ENCODE measurements at places on chromosomes 7 and 10.

GRCh38 chr7:119974972-119975371 is 298.0 kb upstream of the KCND2 start:
- no peaks in the 10 kb centered on the region for H3K27me3 ChIP-seq
- no peaks in the 10 kb centered on the region for H3K36me3 ChIP-seq
- no peak overlapping the region for H3K4me3 ChIP-seq
- H3K27ac ChIP-seq, result no peak overlapping the region

DNA sequence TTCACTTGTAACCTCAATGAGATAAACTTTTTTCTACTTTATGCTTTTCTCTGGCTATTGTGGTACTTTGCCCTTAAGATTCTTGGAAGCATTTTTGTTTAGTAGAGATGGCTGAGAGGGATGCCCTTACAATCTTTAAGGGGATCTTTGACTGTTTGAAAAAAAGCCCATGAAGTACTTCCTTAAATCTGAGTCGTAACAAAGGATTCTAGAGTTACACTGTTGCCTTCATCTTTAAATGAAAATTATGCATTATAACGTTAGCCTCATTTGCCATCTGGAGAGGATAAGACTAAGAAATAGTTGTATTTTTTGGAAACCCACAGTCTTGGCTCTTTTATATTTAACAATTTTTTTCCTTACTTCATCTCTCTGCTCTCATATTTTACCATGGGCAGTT is 37.8 kb upstream of the FZD1 start:
- no peak overlapping the region for H3K4me3 ChIP-seq
- no peak for DNase-seq
- no peaks in the 10 kb centered on the region for H3K4me1 ChIP-seq
- no peaks in the 10 kb centered on the region for H3K27me3 ChIP-seq
- H3K27ac ChIP-seq, result no peak overlapping the region

GRCh38 chr10:62457196-62457595 is 83.0 kb downstream of the ZNF365 start:
- H3K36me3 ChIP-seq, result no peaks in the 10 kb centered on the region
- H3K4me1 ChIP-seq, result no peaks in the 10 kb centered on the region
- H3K27me3 ChIP-seq, result no peaks in the 10 kb centered on the region
- H3K4me3 ChIP-seq, result no peak overlapping the region
- no peak for DNase-seq

GRCh38 chr7:5695727-5696345 is 85.6 kb downstream of the RNF216 start:
- no peaks in the 10 kb centered on the region for H3K36me3 ChIP-seq
- H3K4me3 ChIP-seq, result no peak overlapping the region
- H3K27me3 ChIP-seq, result no peaks in the 10 kb centered on the region
- DNase-seq, result peak; percentile 57
- H3K27ac ChIP-seq, result peak overlapping the region; percentile 81

- H3K27me3 ChIP-seq, result no peaks in the 10 kb centered on the region
- H3K4me1 ChIP-seq, result peaks cover 2% of the 10 kb centered on the region
- no peak for DNase-seq
- no peak overlapping the region for H3K27ac ChIP-seq
These were observed 133.8 kb downstream of the CNOT4 start for GRCh38 chr7:135375908-135376699.

- no peak for DNase-seq
- no peaks in the 10 kb centered on the region for H3K27me3 ChIP-seq
- no peaks in the 10 kb centered on the region for H3K4me1 ChIP-seq
- H3K36me3 ChIP-seq, result no peaks in the 10 kb centered on the region
These were observed 269.7 kb upstream of the HABP2 start for GRCh38 chr10:113283189-113283588.

GRCh38 chr7:82164813-82165212 is 278.8 kb downstream of the CACNA2D1 start:
- no peak overlapping the region for H3K4me3 ChIP-seq
- no peaks in the 10 kb centered on the region for H3K4me1 ChIP-seq
- H3K27ac ChIP-seq, result no peak overlapping the region
- no peaks in the 10 kb centered on the region for H3K27me3 ChIP-seq
- H3K36me3 ChIP-seq, result no peaks in the 10 kb centered on the region
- DNase-seq, result peak; percentile 17

- H3K36me3 ChIP-seq, result no peaks in the 10 kb centered on the region
- H3K27me3 ChIP-seq, result no peaks in the 10 kb centered on the region
- DNase-seq, result no peak
- H3K4me1 ChIP-seq, result no peaks in the 10 kb centered on the region
- H3K4me3 ChIP-seq, result no peak overlapping the region
These were observed 59.0 kb downstream of the CCDC6 start for GRCh38 chr10:59847326-59847725.

GRCh38 chr7:119482671-119483070 is 790.3 kb upstream of the KCND2 start:
- H3K4me1 ChIP-seq, result no peaks in the 10 kb centered on the region
- H3K27me3 ChIP-seq, result no peaks in the 10 kb centered on the region
- no peak overlapping the region for H3K4me3 ChIP-seq
- no peak for DNase-seq
- no peak overlapping the region for H3K27ac ChIP-seq

GRCh38 chr10:178208-178607 is 43.0 kb downstream of the ZMYND11 start:
- DNase-seq, result no peak
- H3K36me3 ChIP-seq, result no peaks in the 10 kb centered on the region
- H3K4me1 ChIP-seq, result no peaks in the 10 kb centered on the region
- H3K4me3 ChIP-seq, result no peak overlapping the region

- H3K36me3 ChIP-seq, result no peaks in the 10 kb centered on the region
- H3K4me3 ChIP-seq, result no peak overlapping the region
- no peaks in the 10 kb centered on the region for H3K27me3 ChIP-seq
- no peaks in the 10 kb centered on the region for H3K4me1 ChIP-seq
These were observed 64.3 kb downstream of the ZNF22 start for GRCh38 chr10:45064998-45065397.

DNA sequence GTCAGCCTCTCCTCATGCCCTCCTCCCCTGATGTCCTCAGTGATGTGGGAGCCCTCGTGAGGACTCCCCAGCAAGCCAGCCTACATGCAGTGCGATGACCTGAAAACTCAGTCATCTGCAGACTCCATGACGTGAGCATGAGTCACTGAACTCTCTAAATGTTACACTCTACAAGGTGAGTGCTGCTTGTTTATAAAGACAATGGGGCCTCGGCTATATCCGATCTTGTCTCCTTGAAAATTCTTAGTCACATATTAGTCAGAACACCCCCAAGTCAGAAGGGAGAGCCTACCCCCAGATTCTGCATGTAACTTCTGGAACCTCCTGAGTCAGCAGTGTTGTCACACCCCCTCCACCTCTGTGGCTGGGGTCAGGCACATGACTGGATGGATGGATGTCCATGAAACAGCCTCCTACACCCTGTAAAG is 673.8 kb downstream of the INHBA start:
- H3K36me3 ChIP-seq, result no peaks in the 10 kb centered on the region
- no peak overlapping the region for H3K4me3 ChIP-seq
- no peaks in the 10 kb centered on the region for H3K4me1 ChIP-seq
- no peak for DNase-seq

DNA sequence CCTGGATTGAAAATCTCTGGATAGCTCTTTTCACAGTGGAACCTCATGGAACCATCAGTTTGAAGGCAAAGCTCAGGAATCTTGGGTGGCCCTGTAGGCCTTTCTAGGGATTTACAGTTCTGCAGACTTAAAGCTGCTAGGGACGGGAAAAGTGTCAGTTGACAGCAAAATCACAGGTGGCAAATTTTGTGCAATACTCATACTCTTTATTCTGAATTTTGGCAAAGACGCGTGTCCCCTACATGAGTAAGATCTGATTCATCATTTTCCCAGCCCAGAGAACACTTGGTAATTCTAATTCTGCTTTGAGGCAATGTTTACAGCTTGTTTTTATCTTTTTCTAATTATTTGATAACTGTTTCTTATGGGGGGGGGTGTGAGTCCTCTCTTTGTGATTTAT is 3.6 kb downstream of the LRRC17 start:
- H3K36me3 ChIP-seq, result no peaks in the 10 kb centered on the region
- no peak overlapping the region for H3K4me3 ChIP-seq
- H3K27ac ChIP-seq, result no peak overlapping the region

DNA sequence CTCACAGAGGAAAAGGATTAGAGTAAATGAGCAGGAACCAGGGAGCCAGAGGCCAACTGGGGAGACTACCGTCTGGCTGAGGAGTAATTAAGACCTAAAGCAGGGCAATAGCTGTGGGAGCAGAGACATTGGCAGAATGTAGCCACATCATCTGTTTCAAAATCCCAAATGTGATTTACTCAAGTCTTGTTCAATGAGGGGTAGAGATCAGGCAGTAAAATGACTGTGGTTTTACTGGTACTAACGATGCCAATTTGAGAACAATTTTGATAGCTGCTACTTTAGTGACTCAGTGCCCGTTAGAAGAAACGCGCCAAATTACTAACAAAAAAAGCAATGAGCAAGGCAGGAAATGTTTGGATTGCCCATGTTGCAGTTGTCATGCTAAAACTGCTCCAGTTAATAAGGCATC is 12.7 kb upstream of the MIOS start:
- H3K27me3 ChIP-seq, result no peaks in the 10 kb centered on the region
- peaks cover 3% of the 10 kb centered on the region for H3K4me1 ChIP-seq
- no peak overlapping the region for H3K4me3 ChIP-seq
- H3K36me3 ChIP-seq, result no peaks in the 10 kb centered on the region
- no peak overlapping the region for H3K27ac ChIP-seq
- DNase-seq, result no peak

DNA sequence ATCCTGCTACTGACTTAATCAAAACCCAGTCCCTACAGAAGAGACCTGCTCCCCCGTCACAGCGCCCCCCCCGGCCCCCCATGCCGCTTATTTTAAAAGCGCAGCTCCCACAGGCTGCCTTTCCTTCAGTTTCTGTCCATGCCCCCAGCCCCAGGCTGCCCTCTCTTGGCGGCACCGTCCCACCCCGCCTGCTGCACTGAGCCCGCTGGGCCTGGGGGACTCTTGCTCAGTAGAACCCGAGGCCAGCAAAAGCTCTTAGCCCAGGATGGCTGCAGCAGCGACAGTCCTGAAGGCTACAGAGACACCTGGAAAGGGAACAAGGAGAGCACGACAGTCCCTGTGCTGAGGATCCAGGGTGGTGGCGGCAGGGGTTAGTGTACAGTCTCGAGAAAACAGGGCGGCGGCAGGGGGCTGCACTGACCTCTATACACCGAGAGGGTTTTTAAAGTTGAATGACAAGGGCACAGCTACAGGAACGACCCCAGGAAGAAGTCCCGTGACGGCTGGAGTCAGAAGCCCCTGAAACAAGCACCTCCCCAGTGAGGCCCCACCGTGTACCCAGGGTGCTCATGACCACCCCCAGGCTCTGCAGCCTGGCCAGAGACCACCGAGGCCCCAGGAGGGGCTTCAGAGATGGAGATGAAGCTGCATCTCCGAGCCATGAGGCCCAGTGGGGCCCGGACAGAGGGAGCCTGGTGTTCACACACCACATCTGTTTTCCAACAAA is 54.4 kb downstream of the ZRANB1 start:
- peaks cover 4% of the 10 kb centered on the region for H3K36me3 ChIP-seq
- no peak overlapping the region for H3K27ac ChIP-seq
- H3K27me3 ChIP-seq, result no peaks in the 10 kb centered on the region
- H3K4me1 ChIP-seq, result peaks cover 32% of the 10 kb centered on the region
- no peak overlapping the region for H3K4me3 ChIP-seq

DNA sequence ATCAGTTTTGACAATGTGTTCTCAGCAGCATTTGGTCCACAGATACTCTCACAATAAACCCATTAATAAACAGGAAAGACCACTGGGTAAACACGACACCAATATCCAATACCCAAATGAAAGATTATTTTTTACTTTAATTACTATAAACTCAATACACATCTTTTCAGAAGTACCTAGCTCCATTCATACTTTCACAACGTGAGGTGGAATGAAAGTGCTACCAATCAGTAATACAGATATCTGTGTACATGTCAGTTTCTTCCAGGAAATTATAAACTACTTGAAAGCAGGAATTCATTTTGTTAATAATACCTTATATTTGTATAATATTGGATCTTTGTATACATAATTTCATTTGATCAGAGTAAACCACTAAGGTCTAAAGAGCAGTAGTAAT is 11.9 kb downstream of the CDK6 start:
- H3K4me1 ChIP-seq, result no peaks in the 10 kb centered on the region
- DNase-seq, result no peak
- H3K27me3 ChIP-seq, result no peaks in the 10 kb centered on the region
- no peak overlapping the region for H3K4me3 ChIP-seq
- H3K27ac ChIP-seq, result no peak overlapping the region
- H3K36me3 ChIP-seq, result no peaks in the 10 kb centered on the region

DNA sequence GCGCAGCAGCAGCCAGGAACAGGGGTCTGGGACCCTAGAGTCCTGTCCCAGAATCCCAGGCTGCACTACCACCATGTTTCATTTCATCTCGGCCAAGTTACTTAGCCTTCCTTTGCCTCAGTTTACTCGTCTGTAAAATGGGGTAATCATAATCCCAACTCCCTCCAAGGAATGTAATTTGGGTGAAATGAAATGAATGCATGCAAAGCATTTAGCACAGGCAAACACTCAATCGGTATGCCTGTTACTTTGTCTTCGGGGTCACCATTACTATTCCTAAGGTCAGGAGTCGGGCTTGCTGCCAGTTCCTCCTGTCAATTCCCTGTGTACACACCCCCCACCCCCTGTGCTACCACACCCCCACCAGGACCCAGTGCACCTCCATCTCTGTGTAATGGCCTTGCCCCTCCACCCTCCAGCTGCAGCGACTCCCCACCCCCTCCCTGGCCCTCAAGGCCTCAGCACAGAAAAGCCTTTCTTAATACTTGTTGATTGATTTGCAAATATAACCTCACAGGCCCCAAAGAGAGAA is 1.7 kb downstream of the TNS3 start:
- no peaks in the 10 kb centered on the region for H3K36me3 ChIP-seq
- no peaks in the 10 kb centered on the region for H3K27me3 ChIP-seq
- H3K4me3 ChIP-seq, result no peak overlapping the region
- no peak overlapping the region for H3K27ac ChIP-seq

- DNase-seq, result no peak
- no peaks in the 10 kb centered on the region for H3K27me3 ChIP-seq
- no peaks in the 10 kb centered on the region for H3K4me1 ChIP-seq
- no peaks in the 10 kb centered on the region for H3K36me3 ChIP-seq
- no peak overlapping the region for H3K27ac ChIP-seq
These were observed 447.8 kb upstream of the MKI67 start for GRCh38 chr10:128573986-128574385.

DNA sequence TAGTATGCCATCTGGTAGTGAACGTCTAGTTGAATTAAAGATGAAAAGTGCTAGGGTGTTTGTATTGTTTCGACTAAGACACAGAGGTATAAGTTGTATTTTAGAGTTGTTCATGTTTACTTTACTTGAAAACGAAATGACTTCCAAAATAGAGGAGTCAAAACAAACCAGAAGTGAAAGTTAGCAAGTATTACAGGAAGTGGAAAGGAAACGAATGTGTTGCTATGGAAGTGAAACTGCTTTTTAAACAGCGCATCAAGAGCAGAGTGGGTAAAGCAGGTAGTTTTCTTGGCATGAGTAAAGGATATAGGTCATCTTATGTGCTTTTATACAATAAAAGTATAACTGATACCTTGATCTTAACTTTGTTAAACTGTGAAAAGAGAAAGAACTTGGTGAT is 20.0 kb upstream of the GALNTL5 start:
- DNase-seq, result no peak
- no peak overlapping the region for H3K4me3 ChIP-seq
- no peaks in the 10 kb centered on the region for H3K27me3 ChIP-seq
- H3K36me3 ChIP-seq, result no peaks in the 10 kb centered on the region
- no peak overlapping the region for H3K27ac ChIP-seq
